ENCODE measurements at places on chromosomes 2 and 18.
A peak's percentile ranks its signal among the peaks of the same experiment; 100 is the strongest.

DNA sequence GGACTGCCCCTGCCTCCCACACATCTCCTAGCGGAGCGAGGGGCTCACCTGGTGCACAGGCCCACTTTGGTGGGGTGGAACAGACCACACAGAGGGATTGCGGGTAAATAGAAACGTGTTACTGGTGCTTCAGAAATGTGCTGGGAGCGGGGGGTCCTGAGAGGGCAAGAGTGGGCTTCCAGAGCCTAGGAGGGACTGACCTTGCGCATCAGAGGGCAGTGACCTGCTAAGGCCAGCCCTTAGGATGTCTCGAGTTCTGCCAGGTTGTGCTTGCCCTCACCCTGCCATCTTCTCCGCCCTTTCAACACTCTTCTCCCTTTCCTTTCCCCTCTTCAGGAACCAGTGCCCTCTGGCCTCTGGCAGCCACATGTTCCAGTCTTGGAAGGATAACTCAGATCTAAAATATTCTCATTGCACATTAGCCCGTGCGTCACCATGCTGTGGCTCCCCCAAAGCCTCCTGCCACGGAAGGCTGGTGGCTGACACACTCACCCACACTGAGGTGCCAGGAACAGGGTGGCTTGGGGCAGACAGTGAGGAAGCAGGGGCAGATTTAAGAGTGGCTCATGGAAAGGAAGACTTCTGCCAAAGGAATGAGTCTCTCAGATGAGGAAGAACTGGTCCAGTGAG, 89.6 kb downstream of the MCFD2 start:
- peak; percentile 95 for DNase-seq

DNA sequence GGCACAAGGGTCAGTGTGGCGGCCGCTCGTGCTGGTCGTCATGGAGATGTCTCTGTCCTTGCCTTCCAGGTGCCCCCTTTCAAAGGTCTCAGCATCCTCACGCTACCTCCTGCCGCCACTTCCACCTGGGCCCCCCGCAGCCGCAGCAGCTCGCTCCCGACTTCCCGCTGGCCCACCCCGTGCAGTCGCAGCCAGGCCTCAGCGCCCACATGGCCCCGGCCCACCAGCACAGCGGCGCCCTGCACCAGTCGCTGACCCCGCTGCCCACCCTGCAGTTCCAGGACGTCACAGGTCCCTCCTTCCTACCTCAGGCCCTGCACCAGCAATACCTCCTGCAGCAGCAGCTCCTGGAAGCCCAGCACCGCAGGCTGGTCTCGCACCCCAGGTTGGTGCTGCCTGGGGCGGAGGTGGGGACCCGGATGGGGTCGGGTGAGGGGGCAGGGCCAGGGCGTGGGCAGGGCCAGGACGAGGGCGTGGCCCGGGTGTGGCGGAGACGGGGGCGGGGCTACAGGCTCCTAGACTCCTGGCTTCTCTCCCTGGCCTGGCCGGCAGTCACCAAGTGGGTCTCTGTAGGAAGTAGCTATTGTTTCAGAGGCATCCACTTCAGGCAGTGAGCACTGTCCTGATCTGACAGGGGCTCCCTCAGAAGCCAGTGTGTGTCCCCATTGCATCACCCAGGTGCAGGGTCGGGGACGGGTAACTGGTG, 223.7 kb downstream of the LOXHD1 start:
- DNase-seq: no peak

- peak; percentile 29 for DNase-seq
These were observed 35.7 kb upstream of the GPR155 start for GRCh38 chr2:174522553-174522952.

- no peak for DNase-seq
These were observed 11.4 kb downstream of the EPAS1 start for GRCh38 chr2:46308629-46309028.

GRCh38 chr2:233700028-233700635, 7.4 kb downstream of the UGT1A6 start:
- DNase-seq: peak; percentile 98
